ENCODE measurements at places on chromosomes 4 and X.

DNA sequence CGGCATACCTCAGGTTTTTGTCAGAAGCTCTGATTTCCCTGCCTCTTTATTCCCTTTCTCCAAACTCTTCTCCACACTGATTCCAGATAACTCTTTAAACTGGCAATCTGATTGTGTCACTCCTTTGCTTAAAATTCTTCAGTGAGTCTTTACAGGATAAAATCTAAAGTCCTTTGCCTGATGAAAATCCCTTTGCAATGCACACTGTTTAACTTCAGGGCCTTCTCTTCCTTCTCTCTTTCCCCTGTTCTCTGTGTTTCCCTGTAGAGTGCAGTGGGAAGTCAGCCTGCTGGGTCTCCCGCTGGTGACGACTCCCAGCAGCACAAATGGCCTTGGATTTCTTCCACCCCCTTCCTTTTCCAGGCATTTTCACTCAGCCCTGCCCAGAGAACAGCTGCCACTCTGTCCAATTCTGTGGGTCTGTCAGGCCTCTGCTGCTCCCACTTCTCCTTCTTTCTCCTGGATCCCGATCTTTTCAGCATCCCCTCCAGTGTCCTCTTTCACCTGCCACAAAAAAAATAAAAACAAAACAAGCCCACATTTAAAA, 189.9 kb upstream of the NWD2 start:
- H3K36me3 ChIP-seq: no peaks in the 10 kb centered on the region
- no peaks in the 10 kb centered on the region for H3K4me1 ChIP-seq
- no peak overlapping the region for H3K27ac ChIP-seq
- no peak overlapping the region for H3K4me3 ChIP-seq

DNA sequence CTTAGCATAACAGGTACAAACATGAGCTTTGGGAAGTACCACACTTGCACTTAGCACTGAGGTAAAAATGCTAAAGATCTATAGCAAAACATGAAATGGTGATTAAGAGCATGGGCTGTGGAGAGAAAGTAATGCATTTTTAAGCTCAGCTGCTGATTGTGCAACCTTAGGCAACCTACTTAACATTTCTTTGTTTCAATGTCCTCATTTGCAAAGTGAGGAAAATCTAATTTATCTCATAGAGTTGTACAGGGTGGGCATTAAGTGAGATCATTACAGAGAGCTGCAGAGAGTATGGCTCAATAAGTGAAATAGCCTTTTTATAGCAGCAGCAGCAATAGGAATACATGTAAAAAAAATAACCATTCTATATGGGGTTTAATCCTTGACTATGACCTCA, 87.0 kb downstream of the PAK3 start:
- no peak overlapping the region for H3K4me3 ChIP-seq
- no peaks in the 10 kb centered on the region for H3K36me3 ChIP-seq
- H3K27me3 ChIP-seq: no peaks in the 10 kb centered on the region
- no peak overlapping the region for H3K27ac ChIP-seq

DNA sequence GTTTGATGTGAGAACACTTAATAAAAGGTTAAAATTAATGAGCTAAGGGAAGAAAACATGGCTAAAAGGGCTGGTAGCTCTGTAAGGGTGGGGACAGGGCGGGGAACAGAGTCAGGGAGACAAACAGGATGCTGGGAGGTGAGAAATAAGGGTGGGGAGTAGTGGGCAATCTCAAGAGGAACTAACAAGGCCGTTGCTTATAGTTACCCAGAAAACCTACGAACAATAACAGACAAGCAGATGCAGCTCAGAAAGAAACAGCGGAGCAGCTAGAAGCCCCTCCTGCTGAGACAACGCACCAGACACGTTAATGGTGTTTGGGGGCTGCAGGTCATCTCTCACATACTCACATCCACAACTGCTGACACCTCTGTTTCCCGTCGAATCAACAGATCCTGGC, 9.7 kb upstream of the KLF3 start:
- H3K36me3 ChIP-seq: peaks cover 1% of the 10 kb centered on the region
- H3K27ac ChIP-seq: peak overlapping the region; percentile 88
- DNase-seq: peak; percentile 32
- H3K4me1 ChIP-seq: peaks cover 25% of the 10 kb centered on the region
- no peaks in the 10 kb centered on the region for H3K27me3 ChIP-seq
- peak overlapping the region; percentile 54 for H3K4me3 ChIP-seq

DNA sequence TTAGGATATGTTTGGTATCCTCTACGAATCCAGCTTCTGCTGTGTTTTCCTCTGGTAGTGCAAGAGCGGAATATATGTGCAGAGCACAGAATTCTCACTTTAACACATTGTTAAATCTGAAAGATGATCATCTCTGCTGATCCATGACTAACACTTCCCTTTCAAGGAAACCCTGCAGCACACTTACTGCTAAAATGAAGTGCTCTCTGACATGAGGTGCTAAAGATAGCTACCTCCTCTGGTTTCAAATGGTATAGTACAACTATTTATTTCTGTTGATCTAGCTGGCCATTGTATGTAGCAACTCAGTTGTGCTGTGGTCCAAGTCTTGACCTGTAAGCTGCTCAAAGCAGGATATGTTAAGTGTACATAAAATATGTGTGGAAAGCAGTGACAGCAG, 162.4 kb upstream of the FMR1 start:
- peaks cover 6% of the 10 kb centered on the region for H3K27me3 ChIP-seq
- H3K4me1 ChIP-seq: no peaks in the 10 kb centered on the region
- no peaks in the 10 kb centered on the region for H3K36me3 ChIP-seq
- no peak for DNase-seq
- no peak overlapping the region for H3K4me3 ChIP-seq

DNA sequence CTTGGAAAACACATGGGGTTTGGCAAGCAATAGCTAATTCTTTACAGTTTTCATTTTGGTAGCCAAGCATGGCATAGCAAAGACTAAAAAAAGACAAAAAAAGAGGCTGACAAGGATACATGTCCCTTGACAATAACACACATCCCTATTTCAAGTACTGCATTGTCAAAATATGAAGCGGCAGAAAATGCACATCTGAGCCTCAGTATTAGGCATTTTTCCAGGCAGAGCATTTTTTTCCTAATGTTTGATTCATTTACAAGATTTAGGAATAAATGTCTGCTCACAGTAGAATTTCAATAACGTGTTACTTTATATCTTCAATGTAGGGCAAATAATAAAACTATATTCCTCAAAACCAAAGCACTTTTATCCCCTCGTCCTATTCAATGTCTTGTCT, 216.3 kb upstream of the PCDH18 start:
- no peak for DNase-seq
- H3K27me3 ChIP-seq: no peaks in the 10 kb centered on the region
- H3K27ac ChIP-seq: no peak overlapping the region
- no peaks in the 10 kb centered on the region for H3K36me3 ChIP-seq
- no peaks in the 10 kb centered on the region for H3K4me1 ChIP-seq
- no peak overlapping the region for H3K4me3 ChIP-seq

GRCh38 chr4:163398238-163398637, 54.5 kb downstream of the NPY5R start:
- peaks cover 4% of the 10 kb centered on the region for H3K27me3 ChIP-seq
- no peak for DNase-seq
- peaks cover 5% of the 10 kb centered on the region for H3K4me1 ChIP-seq
- H3K27ac ChIP-seq: no peak overlapping the region

DNA sequence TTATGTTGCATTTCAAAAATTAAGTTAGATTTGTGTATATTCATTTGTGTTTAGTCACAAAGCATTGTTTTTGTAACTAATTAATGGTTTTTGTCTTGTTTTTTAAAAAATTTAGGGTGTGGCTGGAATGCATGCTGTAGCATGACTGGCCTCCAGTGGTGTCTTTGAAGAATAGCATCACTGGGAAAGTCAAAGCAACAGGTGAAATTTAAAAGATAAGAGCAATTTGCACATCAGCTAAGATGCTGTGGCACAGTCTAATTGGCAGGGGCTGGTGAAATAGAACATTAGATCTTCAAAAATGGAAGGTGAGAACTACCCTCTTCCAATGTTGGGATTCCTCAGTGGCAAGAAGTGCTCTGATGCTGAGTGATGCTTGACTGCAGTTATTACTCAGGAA, 45.3 kb downstream of the ANK2 start:
- no peaks in the 10 kb centered on the region for H3K4me1 ChIP-seq
- no peaks in the 10 kb centered on the region for H3K27me3 ChIP-seq
- no peaks in the 10 kb centered on the region for H3K36me3 ChIP-seq
- DNase-seq: no peak
- H3K4me3 ChIP-seq: no peak overlapping the region

GRCh38 chrX:13695601-13696115, 6.7 kb downstream of the RAB9A start:
- peak overlapping the region; percentile 32 for H3K27ac ChIP-seq
- H3K36me3 ChIP-seq: peaks cover 4% of the 10 kb centered on the region
- H3K4me1 ChIP-seq: peaks cover 46% of the 10 kb centered on the region
- no peak overlapping the region for H3K4me3 ChIP-seq
- no peaks in the 10 kb centered on the region for H3K27me3 ChIP-seq

- peaks cover 21% of the 10 kb centered on the region for H3K4me1 ChIP-seq
- H3K4me3 ChIP-seq: peak overlapping the region; percentile 5
- H3K36me3 ChIP-seq: no peaks in the 10 kb centered on the region
- H3K27ac ChIP-seq: peak overlapping the region; percentile 89
- H3K27me3 ChIP-seq: no peaks in the 10 kb centered on the region
Measured at GRCh38 chrX:66046612-66047235, 6.8 kb upstream of the VSIG4 start.

DNA sequence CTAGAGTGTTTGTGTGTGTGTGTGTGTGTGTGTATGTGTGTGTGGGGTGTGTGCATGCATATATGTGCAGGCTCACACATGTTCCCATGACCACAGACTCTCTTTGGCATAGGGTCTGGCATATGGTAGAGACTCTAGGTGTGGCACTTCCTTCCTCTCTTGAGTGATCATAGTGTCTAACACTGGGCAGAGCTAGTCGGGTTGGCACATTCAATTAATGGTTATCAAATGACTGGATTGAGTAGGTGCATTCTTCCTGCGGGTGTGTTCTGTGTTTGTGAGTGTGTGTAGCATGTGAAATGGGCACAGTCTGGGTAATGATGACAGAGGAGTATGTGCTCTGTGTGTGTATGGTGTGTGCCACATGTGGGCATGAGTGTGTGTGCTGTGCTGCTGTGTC, 106.5 kb downstream of the EFNB1 start:
- H3K27me3 ChIP-seq: peaks cover 8% of the 10 kb centered on the region
- H3K4me1 ChIP-seq: peaks cover 3% of the 10 kb centered on the region
- no peak overlapping the region for H3K4me3 ChIP-seq
- DNase-seq: no peak
- H3K27ac ChIP-seq: no peak overlapping the region
- no peaks in the 10 kb centered on the region for H3K36me3 ChIP-seq

GRCh38 chr4:55367084-55367722, 21.2 kb downstream of the SRD5A3 start:
- H3K36me3 ChIP-seq: peaks cover 17% of the 10 kb centered on the region
- H3K4me3 ChIP-seq: no peak overlapping the region
- H3K4me1 ChIP-seq: no peaks in the 10 kb centered on the region
- H3K27me3 ChIP-seq: no peaks in the 10 kb centered on the region

- no peak overlapping the region for H3K27ac ChIP-seq
- no peaks in the 10 kb centered on the region for H3K36me3 ChIP-seq
- H3K4me1 ChIP-seq: no peaks in the 10 kb centered on the region
Measured at GRCh38 chr4:73777612-73778011, 37.2 kb downstream of the CXCL8 start.

DNA sequence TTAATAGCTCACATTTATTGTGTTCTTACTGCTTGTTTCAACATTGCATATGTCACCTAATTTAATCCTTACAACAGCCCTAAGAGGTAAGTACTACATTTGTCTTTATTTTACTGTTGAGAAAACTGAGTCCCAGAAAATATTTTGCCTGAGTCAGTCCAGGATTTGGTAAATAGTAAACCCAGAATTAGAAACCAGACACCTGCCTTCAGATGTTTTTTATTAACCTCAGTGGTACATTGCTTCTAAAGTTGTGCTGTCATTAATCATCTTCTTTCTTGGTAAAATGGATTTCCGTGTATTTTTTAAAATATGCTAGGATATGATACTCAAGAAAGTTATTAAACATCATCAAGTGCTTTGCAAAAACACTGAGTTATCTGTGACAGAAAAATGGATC, 31.4 kb downstream of the USP53 start:
- H3K27ac ChIP-seq: no peak overlapping the region
- DNase-seq: no peak
- H3K27me3 ChIP-seq: no peaks in the 10 kb centered on the region
- peaks cover 6% of the 10 kb centered on the region for H3K4me1 ChIP-seq
- no peak overlapping the region for H3K4me3 ChIP-seq

DNA sequence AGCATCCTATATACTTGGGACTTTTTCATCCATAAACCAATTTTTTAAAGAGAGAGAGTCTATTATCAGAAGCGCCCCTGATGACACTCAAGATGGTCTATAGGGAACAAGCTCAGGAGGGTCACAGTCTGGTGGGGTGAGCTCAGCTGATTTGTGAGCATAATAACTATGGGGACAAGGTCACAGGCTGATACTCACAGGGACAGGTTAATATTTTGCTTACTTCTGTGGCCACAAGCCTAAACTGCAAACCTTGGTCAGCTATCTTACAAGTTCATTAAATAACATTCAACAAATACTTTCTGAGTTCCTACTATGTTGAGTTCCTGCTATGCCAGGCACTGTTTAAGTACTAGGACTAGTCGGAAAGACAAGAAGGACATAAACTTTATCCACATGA, 10.2 kb upstream of the CCDC149 start:
- no peaks in the 10 kb centered on the region for H3K36me3 ChIP-seq
- no peak overlapping the region for H3K4me3 ChIP-seq
- no peak overlapping the region for H3K27ac ChIP-seq
- no peaks in the 10 kb centered on the region for H3K4me1 ChIP-seq

DNA sequence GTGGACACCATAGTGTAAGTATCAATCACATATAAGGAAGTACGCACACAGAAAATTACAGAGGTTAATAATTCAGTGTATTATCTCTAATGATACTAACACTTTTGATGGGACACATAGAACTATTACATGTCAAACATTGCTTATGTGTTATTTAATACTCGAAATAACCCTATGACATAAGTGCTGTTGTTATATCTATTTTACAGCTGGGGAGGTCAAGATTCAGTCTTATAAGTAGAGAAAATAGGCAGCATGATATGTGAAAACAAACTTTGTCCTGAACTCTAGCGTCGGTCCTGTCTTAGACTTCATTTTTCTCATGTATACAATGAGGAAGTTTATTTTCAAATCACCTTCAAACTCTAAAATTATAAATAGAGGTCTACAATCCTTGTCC, 23.2 kb downstream of the ENPEP start:
- H3K27me3 ChIP-seq: peaks cover 2% of the 10 kb centered on the region
- no peak for DNase-seq
- no peak overlapping the region for H3K27ac ChIP-seq
- no peaks in the 10 kb centered on the region for H3K36me3 ChIP-seq
- no peaks in the 10 kb centered on the region for H3K4me1 ChIP-seq

DNA sequence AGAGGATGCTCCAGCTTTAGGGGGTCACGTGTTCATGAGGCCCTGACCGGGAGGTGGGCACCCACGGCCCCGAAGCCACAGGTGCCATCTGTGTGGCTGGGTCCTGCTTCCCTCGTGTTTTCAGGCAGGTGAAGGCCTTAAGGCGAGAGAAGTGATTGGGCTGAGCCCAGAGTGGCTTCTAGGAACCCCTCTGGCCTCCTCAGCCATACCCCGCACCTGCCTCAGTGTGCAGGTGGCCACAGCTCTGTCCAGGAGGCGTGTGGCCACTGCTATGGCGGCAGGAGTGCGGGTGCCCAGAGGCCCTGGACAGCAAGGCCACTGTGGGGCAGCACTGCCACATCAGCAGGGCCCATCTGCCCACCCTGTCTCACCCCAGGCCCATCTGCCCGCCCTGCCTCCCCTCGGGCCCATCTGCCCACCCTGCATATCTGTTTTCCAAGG, 25.0 kb downstream of the NKX1-1 start:
- no peak overlapping the region for H3K4me3 ChIP-seq
- H3K27ac ChIP-seq: no peak overlapping the region
- peaks cover 3% of the 10 kb centered on the region for H3K36me3 ChIP-seq
- DNase-seq: no peak

Measured in memory B cell (primary cell).